ENCODE measurements at places on chromosomes 5 and 9.

DNA sequence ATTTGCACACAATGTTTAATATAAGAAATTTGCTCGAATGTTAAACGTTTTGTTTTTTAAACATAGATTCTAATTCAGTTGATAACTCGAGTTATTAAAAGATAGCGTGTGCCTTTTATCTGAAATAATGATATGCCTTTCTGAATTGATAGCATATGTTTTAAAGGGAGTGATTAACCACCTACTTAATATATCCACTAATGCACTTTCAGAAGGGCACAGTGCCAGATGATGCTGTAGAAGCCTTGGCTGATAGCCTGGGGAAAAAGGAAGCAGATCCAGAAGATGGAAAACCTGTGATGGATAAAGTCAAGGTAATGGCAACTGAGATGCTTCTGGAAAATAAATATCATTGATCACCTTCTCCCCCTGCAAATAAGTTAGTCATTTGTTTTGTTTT, 53.9 kb downstream of the ERAP1 start:
- DNase-seq: no peak

GRCh38 chr9:33437205-33437604, 10.2 kb downstream of the AQP3 start:
- DNase-seq: no peak

DNA sequence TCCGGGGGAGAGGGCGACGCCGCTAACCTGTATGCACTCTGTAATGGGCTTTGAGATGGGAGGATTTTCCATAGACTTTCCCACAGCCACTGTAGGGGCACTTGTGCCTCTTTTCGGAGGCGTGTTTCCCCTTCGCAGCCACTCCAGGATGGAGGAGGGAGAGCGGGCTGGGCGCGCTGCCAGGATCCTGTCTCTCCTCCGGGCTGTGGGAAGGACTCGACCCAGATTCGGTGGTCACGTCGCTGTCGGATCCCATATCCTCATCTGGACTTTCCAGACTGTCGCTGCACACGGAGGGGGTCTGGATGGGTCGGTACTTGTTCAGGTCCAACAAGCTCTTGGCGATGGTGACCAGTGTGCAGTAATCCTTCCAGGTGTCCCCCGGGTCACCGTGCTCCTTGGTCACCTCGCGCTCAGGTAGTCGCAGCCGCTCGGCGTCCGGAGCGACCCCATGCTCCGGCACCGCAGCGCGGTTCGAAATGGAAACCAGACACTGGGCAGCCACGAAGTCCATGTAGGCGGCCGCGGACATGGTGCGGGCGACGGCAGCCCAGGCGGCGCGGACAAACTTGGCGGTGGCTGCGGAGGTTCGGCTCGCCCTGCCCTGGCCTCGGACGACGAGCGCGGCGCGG, 1.5 kb downstream of the KLF9 start:
- DNase-seq: peak; percentile 80

DNA sequence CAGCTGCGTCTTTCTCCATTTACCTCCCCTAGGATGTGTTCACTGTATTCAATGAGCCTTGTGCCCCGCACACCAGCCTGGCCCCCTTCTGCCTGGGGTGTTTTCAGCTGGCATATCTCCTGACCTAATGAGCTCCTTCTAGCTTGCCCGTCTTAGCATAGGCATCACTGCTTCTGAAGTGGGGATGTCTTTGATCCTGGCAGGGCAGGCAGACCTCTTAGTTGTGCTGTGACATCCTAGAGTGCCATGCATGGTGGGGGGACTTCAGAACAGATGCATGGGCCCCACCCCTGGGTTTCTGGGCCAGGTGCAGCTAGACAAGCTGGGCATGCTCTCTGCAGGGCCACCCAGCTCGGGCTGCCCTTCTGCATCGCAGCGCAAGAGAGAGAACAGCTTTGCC, 172.7 kb downstream of the GADD45G start:
- no peak for DNase-seq

DNA sequence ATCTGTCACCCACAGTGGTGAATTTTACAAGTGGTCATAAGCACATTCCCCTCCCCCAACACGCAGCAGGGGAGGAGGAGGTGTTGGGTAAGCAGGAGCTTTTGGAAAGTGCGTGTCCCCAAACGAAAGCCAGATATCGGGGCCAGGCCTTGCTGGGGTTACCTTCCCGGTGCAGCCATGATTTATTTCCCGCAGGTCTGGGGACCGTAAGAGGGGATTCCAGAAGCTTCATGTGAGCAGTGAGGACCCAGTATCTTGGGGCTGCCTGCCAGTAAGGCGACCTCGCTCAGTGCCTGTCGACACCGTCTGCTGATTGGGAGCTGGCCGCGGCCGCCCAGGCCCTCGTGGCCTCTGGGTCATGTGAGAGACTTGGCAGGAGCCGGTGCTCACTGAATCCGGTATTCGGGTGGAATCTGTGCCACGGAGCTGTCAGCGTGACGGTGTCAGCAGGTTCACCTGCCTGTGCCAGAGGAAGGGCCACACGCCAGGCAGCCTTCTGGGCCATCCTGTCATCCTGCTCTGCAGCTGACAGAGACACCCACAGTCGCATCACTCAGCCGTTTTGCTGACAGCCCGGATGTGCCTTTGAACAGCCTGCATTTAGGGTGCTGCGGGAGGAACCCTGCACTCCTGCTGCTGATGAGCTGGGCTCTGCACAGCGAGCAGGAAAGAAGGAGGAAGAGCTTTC, 37.3 kb downstream of the SEC61B start:
- DNase-seq: peak; percentile 82

DNA sequence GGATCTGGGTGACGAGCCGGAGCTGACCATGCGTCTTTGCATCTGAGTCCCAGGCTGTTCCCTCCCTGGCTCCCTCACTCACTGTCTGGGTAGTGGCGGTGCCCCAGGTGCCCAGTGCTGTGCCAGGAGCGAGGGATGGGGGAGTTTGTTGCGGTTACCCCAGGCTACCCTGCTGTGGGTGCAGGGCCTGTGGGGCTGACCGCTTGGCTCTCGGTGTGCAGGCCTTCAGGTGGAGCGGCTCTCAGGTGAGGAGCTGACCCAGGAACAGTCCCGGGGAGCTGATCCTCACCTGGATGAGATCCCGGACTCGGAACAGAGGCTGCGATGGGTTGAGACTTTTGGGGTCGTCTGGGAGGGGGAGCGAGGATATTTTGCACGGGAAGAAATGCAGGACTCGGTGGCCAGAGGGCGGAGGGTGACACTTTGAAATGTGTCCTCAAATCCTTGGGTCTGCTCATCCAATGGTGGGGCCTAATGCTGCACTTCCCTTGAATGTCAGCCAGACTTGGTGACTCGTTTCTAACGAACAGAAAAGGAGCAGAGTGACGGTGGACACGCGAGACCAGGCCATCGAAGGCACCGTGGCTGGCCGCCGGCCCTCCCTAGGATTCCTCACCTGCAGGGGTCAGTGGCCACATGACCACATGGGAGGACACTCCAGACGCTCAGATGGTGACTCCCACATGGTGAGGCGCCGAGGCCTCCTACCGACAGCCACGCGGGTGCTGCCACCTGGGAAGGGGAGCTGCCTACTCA, 104.3 kb upstream of the RAPGEF1 start:
- no peak for DNase-seq

DNA sequence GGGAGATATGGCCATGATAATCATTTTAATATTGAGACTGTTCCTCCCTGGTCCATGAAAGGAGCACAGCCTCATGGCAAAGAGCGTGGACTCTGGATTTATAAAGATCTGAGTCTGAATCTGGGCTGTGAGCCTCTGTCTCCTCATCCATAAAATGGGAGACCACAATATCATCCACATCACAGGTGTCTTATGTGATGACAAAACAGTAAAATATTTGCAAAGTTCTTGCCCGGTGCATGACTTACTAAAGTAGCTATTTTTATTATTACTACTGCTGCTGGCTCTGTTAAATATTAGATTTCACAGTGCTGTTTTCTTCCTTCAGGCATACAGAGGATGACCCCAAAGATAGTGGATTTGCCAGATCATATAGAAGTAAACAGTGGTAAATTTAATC, 74.1 kb downstream of the TEK start:
- DNase-seq: no peak

DNA sequence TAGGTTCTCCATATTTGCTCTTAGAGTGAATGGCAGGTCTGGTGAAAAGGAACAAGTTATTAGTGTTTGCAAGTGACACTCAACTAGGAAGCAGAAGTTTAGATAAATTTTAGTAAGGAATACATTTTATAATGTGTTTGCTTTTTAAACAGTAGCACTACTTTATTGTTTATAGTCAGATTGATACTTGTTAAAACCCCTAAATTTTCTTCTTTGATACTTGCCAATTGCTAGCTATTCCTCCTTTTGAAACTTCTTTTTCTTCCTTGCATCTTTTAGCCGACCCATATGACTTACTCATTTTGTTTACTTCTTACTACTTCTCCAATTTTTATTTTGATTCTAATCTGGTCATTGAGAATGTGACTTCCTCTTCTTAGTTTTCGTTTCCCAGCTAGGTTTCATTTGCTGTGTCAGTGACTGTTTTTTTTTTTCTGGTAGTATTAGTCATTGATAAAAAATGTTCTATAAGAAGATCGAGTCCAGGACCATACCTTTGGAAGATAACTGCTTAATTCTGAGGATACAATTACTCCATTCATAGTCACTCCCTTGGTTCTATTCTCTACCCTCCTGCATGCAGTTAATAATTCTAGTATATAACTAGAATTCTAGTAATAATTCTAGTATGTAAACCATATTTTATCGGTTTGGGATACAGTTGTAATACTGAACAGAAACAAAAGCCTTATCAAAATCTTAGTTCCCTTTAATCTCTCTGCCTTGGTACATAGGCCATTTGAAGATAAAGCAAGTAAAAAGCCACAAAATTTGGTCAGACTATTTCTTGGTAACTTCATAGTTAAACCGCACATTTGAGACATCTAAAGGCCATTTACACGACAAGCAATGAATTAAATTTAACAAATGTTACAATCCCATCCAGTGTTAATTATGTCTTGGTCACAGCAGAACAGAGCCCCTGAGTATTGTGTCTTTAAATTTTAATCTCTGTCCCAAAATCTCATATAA, 2.8 kb upstream of the RICTOR start:
- DNase-seq: no peak

GRCh38 chr9:129102791-129103594, 7.6 kb downstream of the CRAT start:
- DNase-seq: peak; percentile 59

GRCh38 chr5:132883261-132883834, 9.9 kb downstream of the LEAP2 start:
- DNase-seq: peak; percentile 23

DNA sequence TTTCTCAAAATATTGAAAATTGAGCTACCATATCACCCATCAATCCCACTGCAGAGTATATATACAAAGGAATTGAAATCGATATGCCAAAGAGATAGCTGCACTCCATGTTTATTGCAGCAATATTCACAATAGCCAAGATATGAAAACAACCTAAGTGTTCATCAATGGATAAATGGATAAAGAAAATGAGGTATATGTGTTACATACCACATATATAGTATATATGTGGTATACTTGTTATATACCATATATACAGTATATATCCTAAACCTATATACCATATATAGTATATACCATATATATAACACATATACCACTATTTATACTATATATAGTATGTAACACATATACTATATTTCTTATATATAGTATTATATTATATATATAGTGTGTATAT, 313.3 kb downstream of the ZNF608 start:
- DNase-seq: no peak

GRCh38 chr5:144504929-144505577, 334.4 kb downstream of the KCTD16 start:
- DNase-seq: no peak

DNA sequence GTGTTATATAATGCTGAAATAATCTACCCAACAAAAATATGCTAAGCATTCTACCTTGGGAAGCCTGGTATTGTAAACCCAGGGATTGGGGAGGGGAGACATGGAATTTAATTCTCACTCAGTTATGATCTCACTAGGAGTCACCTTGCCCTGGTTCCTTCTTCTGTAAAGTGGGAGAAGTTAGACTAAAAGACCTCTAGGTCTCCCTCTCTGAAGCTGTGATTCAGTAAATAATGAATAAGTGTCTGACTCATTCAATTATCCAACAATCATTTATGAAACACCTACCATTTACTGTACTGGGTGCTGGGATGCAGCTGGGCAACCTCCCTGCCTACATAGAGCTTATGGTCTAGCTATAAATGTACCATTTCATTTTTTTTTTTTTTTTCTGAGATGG, 20.2 kb upstream of the SPARC start:
- DNase-seq: no peak

GRCh38 chr9:18437315-18438201, 36.4 kb upstream of the ADAMTSL1 start:
- no peak for DNase-seq

- no peak for DNase-seq
Measured at GRCh38 chr5:135703016-135703550, 124.3 kb upstream of the CXCL14 start.

DNA sequence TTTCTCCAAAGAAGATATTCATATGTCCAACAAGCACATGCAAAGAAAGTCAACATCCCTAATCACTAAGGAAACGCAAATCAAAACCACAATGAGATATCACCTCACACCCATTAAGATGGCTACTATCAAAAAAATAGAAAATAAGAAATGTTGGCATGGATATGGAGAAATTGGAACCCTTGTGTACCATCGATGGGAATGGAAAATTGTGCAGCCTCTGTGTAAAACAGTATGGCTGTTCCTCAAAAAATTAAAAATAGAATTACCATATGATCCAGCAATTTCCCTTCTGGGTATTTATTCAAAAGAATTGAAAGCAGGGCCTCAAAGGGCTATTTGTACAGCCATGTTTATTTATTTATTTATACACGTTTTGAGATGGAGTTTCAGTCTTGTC, 43.0 kb upstream of the HRH2 start:
- no peak for DNase-seq

DNA sequence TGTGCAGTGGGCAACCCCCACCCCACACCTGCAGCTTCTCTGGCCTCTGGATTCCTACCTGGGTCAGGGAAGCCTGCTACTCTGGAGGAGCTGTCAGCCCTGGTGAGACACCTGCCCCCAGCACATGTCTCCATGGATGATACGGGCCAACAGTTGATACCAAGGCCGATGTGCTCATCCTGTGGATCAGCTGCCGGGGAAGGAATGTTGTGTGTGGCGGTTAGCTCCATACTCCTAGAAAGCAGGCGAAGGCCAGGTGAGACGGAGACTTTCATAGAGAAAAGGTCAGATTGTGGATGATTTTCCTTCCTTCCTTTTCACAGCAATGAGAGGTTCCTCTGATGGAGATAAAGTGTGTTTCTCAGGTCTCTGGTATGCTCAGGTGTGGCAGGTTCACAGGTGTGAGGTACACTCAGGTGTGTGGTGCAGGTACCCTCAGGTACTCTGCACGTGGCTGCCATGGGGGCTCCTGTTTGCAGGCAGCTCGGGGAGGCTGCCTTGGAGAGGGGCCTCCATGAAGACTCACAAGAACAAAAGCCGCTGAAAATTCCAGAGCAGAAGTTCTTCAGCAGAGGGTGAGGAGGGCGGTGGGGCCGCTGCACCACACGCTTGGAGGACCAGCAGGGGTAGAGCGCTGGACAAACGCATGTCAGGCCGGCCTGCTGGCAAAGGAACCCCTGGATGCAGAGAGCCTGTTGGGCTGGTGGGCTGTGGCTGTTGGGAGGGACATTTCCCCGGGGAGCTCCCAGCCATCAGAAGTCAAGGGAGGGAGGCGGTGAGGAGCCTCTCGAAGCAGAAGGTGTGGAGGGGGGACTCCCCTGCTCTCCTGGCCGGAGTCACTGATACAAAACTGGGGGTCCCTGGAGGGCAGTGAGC, 5.1 kb upstream of the AHRR start:
- no peak for DNase-seq
